ENCODE measurements at places on chromosomes 4 and X.

- no peak for DNase-seq
Observed at GRCh38 chr4:140944572-140944971, 188.4 kb upstream of the TBC1D9 start.

GRCh38 chrX:100358766-100359165 is 51.3 kb downstream of the PCDH19 start:
- no peak for DNase-seq

DNA sequence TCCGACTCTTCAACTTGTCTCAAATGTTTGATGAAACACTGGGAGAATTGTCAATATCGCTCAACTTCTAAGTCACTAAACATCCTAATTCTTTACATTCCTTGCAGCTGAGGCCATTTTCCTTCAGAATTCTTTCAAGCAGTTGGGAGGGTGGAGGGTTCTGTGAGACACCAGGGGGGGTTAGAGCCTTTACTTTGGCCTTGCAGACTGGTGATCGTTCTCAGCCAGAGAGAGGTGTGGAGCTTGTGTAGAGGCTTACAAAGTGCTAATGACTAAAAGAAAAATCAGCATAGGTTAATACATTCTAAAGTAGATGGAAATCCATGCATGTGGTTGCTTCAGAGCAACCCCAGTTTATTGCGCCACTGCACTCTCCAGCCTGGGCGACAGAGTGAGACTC is 21.3 kb upstream of the SOX3 start:
- no peak for DNase-seq

DNA sequence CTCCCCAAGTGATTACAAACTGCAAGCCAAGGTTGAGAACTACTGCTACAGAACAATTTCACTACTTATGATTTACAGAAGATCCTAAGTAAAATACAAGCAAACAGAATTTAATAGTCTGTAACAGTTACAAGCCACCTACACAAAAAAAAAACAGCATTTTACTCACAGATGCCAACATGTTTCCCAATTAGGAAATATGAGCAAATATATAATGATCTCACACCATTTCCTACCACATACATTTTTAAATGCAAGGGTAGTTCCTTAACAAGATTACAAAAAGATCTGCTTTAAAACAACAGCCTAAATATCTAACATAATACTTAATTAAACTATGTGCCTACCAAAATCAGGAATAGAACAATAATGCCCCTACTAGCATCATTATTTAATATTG is 63.4 kb downstream of the EFHC2 start:
- DNase-seq = no peak

- no peak for DNase-seq
Observed at GRCh38 chr4:5398056-5398455, 310.3 kb downstream of the EVC2 start.

- DNase-seq = no peak
Observed at GRCh38 chrX:40174854-40175510, 77.2 kb upstream of the BCOR start.

DNA sequence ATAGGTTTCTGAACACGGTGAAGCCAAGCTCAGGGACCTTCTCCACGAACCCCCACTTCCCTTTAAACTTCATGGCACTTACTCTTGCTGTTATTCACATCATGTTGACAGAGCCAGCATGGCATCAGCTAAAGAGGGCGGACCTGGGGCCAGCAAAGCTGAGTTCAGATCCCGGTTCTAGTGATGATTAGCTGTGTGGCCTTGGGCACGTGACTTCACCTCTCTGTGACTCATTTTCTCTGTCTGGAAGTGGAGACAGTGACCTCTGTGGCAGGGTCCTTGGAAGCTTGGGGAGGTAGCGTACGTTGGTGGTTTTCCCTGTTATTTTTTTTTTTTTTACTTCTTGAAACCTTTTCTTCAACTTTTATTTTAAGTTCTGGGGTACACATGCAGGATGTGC is 13.4 kb downstream of the EVC start:
- DNase-seq = no peak

GRCh38 chr4:70687392-70687791 is 940 bp upstream of the UTP3 start:
- no peak for DNase-seq

- DNase-seq = no peak
Observed at GRCh38 chr4:26061248-26061986, 147.4 kb downstream of the SMIM20 start.

GRCh38 chrX:31329298-31329697 is 257.5 kb upstream of the FTHL17 start:
- no peak for DNase-seq

GRCh38 chrX:63761639-63762038 is 23.4 kb downstream of the ARHGEF9 start:
- DNase-seq = no peak

GRCh38 chrX:45765281-45765680 is 564.6 kb upstream of the DIPK2B start:
- no peak for DNase-seq

DNA sequence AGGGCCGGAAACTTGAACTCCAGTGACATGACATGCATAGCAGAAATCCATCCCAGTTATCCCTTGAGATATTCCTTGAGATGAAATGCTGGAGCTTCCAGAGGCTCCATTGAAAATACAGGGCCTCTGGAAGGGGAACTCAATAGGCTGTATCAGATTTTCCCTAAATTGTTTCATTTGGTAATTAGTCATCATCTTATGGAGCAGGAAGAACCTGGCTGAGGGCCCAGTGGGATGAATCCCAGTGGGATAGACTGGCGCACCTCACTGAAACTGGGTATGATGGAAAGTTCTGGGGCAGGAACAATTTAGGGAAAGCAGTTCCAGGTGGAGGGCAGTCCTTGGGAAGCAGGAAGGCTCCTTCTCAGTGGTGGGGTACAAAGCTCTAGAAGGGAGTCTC is 307.8 kb upstream of the DIPK2B start:
- no peak for DNase-seq

DNA sequence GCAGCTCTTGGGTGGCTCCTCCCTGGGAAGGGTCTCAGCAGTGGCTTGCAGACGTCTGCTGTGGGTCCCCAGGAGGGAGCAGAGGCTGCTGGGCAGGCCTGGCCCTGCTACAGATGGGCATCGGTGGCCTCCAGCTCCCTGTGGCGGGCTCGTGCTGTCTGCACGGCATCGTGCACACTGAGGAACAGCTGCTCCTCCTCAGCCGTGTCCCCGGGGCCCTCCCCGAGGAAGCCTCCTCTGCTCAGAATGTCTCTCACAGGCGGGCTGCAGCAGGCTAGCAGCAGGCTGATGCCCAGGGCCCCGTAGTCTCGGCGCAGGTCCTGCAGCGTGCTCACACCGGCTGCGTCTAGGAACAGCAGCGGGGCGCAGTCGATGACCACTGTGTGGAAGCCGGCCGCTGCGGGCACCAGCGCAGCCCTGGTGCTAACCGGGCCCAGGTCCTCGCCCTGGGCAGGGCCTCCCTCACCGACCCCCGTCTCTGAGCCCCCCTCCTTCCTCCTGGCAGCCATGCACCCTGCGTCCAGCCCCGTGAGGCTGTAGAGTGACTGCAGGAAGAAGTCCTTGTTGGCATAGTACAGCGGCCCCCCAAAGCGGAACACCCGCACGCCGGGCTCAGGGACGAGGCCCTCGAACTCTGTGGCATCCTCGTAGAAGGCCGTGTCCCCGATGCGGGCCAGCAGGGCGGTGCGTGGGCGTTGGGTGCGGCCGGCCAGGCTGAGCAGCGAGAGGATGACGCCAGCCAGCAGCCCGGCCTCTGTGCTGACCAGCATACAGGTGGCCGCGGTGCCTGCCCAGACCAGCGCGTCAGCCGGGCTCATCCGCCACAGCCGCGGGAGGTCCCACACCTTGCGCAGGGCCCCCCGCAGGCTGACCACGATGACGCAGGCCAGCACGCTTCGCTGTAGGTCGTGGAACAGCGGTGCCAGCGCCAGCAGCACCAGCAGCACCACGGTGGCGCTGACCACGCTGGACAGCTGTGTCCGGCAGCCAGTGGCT is 2.2 kb downstream of the IDUA start:
- DNase-seq = no peak

DNA sequence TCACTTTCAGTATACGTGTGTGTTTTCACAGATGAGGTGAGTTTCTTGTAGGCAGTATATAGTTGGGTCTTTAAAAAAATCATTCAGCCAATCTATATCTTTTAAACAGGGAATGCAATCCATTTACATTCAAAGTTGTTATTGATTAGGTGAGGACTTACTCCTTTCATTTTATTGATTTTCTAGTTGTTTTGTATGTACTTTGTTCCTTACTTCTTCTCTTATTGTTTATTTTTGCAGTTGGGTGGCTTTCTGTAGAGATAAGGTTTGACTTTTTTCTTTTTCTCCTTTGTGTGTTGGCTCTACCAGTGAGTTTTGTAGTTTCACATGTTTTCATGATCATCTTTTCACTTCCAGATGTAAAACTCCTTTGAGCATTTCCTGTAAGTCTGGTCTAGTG is 83.1 kb downstream of the MAGED1 start:
- DNase-seq = no peak

GRCh38 chr4:40962551-40963180 is 212.9 kb downstream of the NSUN7 start:
- no peak for DNase-seq

GRCh38 chr4:102625232-102625930 is 124.2 kb downstream of the NFKB1 start:
- DNase-seq = no peak

DNA sequence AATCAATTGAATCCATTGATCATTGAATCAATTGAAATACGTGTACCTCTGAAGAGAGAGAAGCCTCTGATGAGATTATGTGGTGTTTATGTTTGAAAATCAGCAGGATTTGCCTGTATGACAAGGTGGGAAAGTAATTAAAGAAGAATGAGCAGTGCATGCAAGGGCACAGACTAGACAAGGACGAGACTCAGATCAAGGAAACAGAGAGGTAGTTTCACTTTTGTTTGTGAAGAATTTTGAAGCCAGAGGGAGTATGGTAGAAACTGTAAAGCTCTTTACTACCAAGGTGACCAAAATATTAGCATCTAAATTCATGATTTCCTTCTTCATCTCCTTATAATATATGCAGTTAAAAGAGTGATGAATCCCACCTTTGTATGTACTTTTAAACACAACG is 1830.0 kb upstream of the IGFBP7 start:
- DNase-seq = no peak

DNA sequence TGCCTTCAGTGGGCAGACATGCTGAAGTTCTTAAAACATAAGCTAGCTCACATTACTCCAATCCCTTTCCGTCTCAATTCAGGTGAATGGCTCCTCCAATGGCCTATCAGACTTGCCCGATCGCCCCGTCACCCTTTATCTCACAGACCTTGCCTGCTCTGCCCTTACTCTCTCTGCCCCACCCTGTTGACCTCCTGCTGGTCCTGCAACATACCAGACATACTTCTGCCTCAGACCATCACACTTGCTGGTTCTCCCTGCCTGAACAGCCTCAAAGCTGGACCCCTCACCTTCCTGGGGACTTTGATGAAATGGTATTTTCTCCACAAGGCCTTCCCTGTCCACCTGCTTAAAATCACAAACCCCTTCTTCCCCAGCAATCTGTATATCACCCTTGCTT is 340.1 kb upstream of the NR3C2 start:
- DNase-seq = no peak

DNA sequence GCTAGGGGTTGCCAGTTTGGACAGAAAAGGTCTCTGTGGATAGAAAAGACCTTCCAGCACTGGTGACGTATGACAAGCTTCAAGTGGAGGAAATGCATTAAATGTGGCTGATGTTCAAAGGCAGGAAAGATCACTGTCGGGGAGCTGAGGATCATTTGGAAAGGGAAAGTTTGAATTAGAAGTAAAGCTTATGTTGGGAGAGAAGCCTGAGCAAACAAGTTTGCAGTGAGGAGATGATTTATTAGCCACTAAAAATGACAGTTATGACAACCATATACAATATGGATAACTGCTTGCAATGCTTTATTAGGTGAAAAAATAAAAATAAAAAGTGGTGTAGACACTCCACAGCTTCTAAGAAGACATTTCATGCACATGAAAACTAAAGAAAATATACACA is 135.3 kb upstream of the HS3ST1 start:
- DNase-seq = no peak

GRCh38 chrX:82658492-82658891 is 849.6 kb upstream of the POU3F4 start:
- DNase-seq = no peak

DNA sequence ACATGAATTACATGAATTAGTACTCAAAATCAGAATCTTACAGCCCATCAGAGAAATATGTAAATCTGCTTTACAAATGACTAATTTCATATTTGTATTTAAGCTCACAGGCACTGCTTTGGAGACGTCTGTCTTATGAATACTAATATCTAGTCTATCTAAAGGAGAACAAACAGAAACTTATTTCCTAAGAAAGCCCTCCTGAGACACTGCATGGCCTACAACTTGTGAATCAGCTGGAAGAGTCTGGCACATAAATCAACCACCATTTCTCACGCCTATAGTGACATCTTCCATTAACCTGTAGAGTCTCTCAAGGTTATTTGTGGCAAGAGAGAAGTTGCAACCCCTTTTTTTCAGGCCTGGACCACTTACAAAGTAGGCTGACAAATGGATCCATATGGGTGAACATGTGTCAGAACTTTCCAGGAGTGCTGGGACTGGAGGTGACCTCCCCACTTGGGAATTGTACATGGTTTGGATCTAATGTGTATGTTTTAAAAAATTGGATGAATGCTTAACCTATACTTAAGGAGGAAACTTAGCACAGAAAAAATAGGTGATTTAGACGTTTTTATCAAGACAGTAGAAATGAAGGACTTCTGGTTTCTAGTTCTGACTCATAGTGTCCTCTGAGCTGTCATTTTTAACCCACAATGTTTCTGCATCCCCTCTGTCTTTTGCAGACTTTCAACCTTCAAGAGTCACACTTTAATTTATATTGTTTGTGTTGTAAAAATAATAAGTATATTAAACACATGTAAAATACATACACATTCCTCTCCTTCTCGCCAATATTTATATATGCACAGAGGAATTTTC is 83.2 kb upstream of the ARHGAP24 start:
- DNase-seq = no peak

- no peak for DNase-seq
Observed at GRCh38 chrX:28847423-28847822, 260.2 kb downstream of the IL1RAPL1 start.

- DNase-seq = no peak
Observed at GRCh38 chrX:24014388-24015018, 12.5 kb downstream of the KLHL15 start.

- DNase-seq = no peak
Observed at GRCh38 chr4:63211776-63212479, 1197.3 kb downstream of the TECRL start.

DNA sequence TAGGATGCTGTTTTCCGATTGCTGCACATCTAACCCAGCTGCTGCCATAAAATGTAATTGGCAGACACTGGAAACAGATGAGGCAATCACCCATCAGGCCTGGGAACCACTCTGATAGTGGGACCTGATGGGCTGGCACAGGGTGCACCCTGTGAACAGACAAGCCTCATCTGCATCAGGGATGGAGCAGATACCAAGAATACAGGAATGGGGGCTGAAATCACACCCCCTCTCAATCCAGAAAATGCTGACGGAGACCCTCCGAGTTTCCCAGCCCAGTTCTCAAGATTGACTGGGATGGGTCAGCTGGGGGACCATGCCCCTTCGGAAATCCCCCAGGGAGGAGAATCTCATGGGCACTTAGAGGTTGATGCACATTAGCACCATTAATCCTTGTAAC is 28.8 kb upstream of the PPP2R2C start:
- no peak for DNase-seq
